ENCODE measurements at places on chromosomes 2 and 18.

DNA sequence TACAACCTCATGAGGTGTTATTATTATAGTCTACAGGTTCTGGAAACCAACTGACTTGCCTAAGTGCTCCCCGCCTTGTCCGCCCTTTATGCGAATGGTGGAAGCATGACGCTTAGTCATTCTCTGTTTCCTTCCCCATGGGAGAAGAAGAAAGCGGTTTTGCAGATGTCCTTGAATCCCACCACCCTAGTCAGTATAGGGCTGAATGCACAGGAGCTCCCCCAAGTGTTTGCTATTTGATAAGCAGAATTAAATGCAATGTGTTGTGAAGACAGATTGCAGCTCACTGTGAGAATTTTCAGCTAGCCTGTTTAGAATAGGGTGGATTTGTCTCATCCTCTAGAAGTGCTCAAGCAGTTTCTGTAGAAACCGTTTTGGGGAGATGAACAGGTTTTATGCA is 652.0 kb downstream of the DCC start:
- no peak for DNase-seq

DNA sequence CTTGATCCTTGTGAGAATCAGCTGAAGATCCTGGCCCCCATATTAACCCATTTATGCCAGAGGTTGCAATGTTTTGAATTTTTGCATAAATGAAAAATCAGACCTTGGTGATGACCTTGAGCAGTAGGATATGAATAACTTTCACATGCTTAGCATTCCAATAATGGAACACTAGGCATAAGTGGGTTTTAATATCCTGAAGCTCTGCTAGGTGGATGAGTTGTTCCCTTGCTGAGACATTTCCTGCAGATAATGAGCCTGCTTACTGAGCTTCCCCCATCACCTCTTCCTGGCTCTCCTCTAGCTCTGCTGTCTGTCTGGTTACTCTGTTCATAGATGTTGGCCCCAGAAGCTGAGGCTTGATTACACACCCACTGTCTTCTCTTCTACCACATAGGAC is 25.5 kb upstream of the SEC11C start:
- no peak for DNase-seq

- DNase-seq, result peak; percentile 73
Observed at GRCh38 chr2:1816414-1816911, 72.1 kb upstream of the PXDN start.

DNA sequence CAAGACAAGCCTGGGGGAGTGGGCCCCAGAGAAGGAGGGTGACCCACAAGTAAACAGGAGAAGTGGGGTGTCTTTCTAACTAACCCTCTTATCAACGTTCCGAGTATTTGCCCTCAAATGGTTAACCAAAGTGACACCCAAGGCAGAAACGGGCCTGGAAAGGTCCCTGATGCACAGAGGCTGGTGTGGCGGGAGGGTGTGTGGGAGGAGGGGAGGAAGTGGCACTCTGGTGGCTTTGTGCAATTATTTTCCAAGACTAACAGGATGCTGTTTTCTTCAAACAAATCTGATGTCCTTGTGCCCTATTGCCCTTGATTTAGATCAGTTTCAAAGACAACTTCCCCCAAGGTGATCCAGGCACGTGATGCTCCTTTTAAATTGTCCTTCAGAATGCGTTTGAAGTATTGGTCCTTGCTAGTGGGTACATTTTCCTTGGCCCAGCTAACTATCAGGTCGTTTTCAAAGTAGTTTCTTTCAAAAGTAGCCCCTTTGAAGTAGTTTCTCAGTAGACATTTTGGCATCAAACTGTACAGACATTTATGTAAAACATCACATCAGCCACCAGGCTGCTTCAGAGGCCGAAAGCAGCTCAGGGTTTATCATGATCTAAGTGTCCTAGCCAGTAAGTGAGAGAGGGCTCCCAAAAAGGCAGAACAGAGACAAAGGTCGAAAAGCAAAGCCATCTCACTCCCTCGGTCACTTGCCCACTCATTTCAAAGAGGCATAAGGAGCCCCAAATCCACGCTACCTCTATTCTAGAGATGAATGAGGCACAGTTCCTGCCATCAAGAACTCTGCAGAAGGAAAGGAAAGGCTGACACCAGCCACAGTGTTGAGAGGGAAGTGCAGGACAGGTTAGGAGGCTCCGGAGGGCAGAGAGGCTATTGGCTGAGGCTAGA is 371.1 kb upstream of the ID2 start:
- DNase-seq, result no peak

GRCh38 chr2:142180820-142181533 is 50.2 kb upstream of the LRP1B start:
- DNase-seq, result no peak

DNA sequence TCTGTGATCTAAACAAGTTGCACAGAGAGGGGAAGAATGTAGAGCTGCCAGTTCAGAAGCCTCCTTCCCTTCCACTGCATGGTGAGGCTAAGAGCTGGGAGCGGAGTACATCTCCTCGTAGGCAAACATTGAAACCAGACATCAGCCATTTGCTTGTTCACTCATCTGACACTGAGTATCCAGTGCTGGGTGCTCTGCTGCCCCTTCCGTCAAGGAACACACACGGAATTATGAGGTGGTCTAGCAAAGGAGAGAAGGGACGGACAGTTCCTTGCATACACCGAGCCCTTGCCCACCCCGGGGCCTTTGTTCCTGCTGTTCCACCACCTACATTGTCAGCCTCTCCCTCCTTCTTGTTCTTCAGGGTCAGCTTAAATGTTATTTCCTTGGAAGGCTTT is 44.6 kb downstream of the SLC4A1AP start:
- no peak for DNase-seq

- DNase-seq, result no peak
Observed at GRCh38 chr18:75029481-75029880, 179.5 kb downstream of the PTGR3 start.

DNA sequence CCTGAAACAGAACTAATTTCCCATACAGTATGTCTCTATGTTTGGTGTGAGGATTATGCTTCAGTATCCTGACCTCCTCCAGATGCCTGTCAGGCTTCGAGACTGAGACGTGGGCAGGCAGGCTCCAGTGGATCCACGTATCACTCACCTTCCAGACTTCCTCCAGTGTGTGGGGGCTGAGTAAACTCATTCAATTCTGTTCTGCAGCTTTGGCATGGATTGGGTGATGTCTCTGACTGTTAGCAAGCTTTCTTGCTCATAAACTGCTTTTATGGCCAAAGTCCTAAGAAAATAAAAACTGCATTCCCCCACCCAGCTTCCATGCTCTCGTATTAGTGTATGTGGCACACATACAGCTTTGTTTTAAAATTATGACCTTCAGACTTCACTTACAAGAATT is 53.6 kb downstream of the CCDC93 start:
- no peak for DNase-seq

- no peak for DNase-seq
Observed at GRCh38 chr2:14572633-14573032, 59.9 kb upstream of the LRATD1 start.

- DNase-seq, result no peak
Observed at GRCh38 chr2:159449504-159450124, 163.1 kb upstream of the WDSUB1 start.

GRCh38 chr2:55891671-55892094 is 31.9 kb downstream of the EFEMP1 start:
- no peak for DNase-seq

- DNase-seq, result peak; percentile 73
Observed at GRCh38 chr2:10912796-10913455, 1.2 kb downstream of the KCNF1 start.

- peak; percentile 76 for DNase-seq
Observed at GRCh38 chr2:64454386-64455332, 697 bp downstream of the LGALSL start.

GRCh38 chr2:240460253-240460711 is 24.8 kb downstream of the GPC1 start:
- peak; percentile 76 for DNase-seq

DNA sequence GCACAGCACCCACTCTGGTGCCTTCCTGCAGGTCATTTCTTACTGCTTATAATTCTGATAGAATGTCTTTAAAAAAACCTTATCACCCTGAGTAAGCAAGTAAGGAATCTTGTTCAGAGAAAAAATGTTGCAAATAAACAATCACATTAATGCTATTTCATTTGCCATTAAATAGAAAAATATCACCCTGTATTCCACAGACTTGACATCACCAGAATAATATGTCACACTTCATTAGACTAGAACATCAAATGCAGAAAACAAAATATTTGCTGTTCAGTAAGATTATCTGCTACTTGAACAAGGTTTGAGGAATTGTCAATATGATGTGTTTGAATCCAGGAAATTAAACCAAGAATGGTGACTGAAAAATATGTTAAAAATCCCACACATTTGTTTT is 236.6 kb upstream of the MMADHC start:
- no peak for DNase-seq

DNA sequence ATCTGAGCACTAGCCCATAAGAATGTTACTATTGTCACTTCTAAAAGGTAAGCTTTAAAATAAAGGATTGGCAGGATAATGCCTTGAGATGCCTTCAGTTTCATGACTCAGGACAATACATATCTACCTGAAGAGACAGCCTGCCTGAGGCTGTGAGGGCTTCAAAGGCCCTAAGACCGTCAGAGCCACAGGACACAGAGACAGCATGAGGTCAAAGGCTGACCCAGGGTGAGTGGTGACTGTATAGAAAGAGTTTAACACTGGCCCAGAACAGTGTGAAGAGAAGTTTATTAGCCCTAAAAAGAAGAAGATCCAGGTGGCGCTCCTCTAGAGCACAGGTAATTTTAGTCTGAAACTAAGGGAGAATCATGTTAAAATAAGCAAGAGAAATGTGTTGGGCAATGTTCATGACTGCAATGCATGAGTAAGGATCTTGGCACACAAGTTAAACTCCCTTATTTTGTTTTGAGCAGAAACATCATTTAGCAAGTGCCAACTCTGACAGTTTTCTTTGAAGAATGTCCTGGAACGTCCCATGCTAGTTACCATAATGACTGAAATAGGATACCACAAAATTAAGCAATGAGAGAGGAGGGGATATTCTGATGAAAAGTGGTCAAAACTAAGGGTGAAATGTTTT is 78.1 kb upstream of the FAM110C start:
- no peak for DNase-seq

DNA sequence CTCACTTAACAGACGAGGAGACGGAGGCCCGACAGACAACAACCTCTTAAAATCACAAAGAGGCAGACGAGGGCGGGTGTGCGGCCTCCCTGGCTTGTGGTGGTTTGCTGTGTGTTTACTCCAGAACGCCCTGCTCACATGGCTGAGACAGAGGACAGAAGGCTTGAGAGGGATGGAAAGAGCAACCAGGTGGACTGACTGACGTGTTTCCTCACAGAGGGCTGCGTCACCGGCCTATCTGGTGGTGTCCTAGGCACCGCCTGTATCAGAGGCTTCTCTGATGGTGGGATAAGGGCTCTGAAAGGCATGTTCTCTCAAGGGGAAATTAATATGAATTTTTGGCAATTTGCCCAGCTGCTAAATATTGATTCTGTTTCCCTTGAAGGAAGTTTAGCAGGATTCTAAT is 47.0 kb upstream of the RALBP1 start:
- no peak for DNase-seq

GRCh38 chr2:143946436-143947391 is 573.2 kb downstream of the ZEB2 start:
- no peak for DNase-seq

GRCh38 chr2:238502088-238502810 is 75.5 kb downstream of the ASB1 start:
- peak; percentile 23 for DNase-seq

GRCh38 chr2:201180010-201180409 is 2.9 kb upstream of the CASP10 start:
- no peak for DNase-seq

GRCh38 chr2:54815148-54815539 is 91.7 kb downstream of the EML6 start:
- DNase-seq, result no peak

DNA sequence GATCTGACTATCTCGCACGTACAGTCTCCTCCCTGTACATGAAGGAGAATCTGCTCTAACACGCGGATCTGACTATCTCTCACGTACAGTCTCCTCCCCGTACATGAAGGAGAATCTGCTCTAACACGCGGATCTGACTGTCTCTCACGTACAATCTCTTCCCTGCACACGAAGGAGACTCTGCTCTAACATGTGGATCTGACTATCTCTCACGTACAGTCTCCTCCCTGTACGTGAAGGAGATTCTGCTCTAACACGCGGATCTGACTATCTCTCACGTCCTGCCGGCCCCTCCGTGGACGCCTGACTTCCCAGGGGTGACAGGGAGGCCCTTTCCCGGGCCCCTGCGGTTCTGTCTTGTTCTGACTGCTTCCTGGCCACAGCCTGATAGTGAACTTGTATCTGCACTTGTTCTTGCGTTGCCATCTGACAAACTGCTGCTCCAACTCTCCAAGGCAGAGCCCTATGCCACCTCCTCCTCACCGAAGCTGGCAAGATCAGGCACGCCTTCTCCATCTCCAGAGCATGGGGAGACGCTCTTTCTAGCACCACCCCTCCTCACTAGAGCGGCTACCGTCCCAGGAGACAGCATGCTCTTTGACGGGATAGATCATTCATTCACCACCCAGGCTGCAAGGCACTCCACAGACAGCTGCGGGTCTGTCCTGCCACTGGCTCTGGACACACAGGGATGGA is 238.6 kb downstream of the TWIST2 start:
- DNase-seq, result no peak

DNA sequence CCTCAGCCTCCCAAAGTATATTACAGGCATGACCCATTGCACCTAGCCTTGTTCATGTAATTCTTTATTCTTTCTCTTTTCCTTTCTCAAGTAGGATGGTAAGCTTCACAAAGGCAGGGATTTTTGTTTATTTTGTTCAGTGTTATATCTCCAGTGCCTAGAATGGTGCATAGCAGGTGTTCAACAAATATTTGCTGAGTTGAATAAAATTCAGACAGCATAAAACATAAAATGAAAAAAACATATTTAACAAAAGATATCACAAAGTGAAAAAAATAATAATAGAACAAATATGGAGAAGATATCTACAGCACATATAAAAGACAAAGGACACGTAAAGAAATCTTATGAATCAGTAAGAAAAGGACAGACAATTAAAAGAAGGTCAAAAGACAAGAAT is 8.8 kb downstream of the PREPL start:
- no peak for DNase-seq

GRCh38 chr2:173997753-173998152 is 32.6 kb upstream of the SP3 start:
- no peak for DNase-seq

DNA sequence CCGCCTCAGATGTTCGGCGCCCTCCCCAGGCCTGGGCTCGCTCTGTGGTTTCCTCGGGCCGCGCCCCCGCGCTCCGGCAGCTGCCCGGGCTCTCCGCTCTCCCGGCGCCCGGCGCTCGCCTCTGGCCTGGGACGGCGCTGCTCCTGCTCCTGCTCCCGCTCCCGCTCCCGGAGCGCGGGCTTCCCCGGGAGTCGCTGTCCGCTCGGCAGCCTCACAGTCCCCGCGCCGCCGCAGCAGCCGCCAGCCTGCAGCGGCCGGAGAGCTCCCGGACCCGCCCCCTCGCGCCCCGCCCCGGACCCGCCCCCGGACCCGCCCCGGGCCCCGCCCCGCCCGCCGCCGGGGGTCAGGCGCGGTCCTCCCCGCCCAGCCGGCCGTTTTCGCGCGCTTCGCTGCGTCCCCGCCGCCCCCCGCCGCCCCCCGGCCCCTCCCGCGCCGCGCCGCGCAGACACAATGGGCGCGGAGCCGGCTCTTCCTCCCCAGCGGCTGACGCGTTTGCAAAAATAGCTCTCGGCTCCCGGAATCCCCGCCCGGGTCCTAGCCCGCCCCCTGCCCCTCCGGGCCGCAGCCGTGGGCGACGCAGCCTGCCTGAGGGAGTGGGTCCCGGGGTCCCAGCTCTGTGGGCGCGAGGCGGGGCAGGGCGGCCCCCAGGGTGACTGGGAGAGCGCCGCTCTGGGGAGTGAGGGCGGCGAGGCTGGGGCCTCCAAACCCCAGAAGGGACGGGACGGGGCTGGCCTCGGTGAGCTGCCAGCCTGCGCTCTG is at the start of gene ARL4C:
Gene ARL4C (minus strand): TSS at position 247 of the 759 bp plus-strand sequence. CDS start 495 bp downstream, outside the sequence.
- DNase-seq, result peak; percentile 82

All from suprapubic skin (tissue), 4 donors.